Left renal pelvis (tissue), 4 donors: ENCODE measurements at places on chromosomes 5 and 9.

DNA sequence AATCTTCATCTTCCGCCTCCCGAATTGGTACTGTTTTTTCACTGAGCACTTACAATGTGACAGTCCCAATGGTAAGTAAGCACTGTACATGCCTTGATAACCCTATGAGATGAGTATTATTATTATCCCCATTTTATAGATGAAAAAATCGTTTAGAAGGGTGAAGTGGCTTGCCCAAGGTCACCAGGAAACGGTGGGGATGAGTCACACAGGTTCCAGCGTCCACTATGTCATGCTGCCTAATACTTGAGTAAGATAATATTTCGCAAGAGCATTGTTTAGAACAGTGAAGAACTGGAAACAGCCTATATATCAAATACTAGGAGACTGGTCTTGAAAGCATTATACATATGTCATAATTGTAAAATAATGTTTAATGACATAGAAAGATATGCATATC is 12.9 kb downstream of the HAND1 start:
- no peak for DNase-seq

DNA sequence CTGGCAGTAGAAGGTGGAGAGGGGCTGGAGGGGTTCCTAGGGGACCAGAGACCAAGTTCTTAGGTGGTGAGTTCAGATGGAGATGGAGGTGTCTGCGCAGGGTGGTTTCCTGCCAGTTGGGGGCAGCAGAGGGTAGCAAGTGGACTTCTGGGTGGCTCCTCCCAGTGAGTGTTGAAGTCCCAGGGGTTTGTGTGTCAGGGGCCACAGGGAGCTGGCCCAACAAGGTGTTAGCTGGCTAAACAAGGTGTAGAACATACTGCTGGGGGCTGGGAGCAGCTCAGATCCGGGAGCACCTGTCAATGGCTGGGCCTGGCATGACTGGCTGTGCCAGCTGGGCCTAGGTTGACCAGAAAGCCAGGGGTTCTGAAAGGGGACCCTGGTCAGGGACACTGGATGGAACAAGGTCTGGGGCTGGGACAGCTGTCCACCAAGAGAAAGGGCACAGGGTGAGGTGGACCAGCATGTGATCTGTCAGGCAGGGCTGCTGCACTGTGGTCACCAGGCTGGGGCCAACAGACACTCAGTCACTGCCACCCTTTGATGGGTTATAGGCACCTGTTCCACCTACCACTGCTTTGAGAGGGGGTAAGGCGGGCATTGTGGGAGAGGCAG is 35.6 kb downstream of the DAB2IP start:
- no peak for DNase-seq

DNA sequence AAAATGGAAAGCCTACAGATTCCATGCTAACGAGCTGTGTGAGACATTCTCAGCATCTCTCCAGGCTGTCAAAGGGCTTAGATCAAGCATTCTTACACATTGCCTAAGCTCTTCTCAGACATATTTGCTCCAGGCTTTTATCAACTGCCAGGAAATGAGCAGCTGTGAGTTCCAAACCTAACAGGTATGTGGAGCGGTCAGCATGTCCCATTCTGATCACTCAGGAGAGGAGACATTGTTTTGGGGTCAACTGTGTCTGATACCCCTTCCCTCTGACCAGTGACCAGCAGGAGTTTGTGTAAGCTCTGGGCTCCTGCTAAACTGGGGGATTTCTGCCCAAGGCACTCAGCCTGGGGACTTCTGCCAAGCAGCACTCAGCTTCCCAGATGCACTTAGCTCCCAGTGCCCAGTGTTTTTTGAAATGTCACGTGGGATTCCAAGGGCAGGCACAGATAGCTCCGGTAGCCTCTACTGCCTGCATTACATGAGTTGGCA is 229.1 kb downstream of the SEC61B start:
- no peak for DNase-seq

DNA sequence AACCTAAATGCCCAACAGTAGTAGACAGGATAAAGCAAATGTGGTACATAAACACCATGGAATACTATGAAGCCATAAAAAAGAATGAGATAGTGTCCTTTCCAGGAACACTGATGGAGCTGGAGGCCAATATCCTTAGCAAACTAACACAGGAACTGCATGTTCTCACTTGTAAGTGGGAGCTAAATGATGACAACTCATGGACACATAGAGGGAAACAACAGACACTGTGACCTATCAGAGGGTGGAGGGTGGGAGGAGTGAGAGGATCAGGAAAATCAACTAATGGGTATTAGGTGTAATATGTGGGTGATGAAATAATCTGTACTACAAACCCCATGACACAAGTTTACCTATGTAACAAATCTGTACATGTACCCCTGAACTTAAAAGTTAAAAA is 505.7 kb downstream of the RAB3C start:
- DNase-seq: no peak

DNA sequence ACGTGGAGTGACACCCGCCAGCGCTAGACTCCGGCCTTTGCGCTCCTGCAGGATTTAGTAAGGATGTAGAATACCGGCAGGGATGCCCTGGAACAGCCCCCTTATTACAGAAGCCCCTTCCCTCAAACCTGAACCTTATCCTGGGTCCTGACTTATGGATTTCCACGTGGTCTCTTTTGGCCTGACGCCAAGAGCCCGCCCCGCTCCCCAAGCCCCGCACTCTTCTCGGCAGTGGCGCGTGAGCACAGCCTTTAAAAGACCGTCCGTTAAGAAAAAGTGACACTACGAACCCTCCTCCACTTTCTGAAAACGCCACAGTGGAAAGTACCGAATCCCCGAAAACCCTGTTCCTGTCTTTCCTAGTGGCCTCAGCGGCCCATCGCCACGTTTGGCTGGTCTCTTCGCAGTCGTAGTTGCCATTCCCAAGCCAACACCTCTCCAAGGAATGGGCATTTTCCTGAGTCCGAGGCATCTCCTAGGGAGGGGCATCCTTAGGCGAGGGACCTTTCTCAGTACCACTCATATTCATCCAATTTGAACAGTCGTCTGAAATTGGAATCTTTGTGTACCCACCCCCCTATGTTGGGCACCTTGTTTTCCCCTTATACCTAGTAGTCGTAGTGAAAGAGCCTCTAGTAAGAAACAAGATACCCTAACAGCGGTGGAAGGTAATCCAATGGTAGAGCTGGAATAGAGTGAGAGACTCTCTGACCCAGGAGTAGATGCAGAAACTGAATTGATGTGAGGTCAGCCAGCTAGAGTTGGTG is 732 bp upstream of the MCIDAS start:
- no peak for DNase-seq

DNA sequence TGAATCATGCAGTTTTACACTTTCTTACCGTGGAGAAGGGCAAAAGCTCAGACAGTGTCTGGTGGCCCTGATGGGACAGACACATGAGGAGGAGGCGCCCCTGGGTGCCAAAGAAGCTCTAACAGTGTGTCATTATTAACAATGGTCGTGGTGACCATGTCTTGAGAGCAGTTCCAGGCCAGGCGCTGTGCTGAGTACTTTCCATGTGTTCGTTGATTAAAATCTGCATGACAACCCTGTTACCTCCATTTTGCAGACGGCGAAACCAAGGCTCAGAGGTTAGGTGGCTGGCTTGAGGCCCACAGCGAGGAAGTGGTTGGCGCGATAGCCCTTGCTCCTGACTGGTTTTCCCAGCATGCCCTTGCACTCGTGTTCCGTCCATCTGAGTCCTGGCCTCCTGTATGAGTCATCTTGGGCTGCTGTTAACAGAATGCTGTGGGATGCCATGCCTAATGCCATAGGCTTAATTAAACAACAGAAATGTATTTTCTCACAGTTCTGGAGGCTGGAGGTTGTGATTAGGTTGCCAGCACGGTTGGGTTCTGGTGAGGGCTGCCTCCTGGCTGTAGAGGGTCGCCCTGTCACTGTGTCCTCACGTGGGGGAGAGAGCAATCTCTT is 92.0 kb downstream of the AMBP start:
- no peak for DNase-seq

DNA sequence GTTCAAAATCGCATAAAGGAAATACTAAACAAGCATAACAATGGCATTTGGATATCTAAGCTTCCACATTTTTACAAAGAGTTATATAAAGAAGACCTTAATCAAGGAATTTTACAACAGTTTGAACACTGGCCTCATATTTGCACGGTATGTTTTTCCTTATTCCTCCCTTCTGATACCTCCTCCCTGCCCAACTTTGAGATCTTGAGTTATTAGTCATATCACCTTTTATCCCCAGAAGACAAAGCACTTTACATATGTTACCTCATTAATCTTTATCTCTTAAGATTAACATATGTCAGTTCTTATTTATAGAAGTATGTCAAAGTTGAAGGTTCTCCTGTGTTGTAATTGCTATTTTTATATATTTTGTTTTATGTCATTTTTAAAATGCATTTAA is 29.8 kb downstream of the TDRD7 start:
- DNase-seq: no peak

- DNase-seq: no peak
Measured at GRCh38 chr5:142517840-142518239, 168.1 kb downstream of the FGF1 start.

- DNase-seq: no peak
Measured at GRCh38 chr9:8095672-8096086, 296.1 kb upstream of the DMAC1 start.

GRCh38 chr9:3824581-3824980 is 298.8 kb upstream of the RFX3 start:
- DNase-seq: no peak

DNA sequence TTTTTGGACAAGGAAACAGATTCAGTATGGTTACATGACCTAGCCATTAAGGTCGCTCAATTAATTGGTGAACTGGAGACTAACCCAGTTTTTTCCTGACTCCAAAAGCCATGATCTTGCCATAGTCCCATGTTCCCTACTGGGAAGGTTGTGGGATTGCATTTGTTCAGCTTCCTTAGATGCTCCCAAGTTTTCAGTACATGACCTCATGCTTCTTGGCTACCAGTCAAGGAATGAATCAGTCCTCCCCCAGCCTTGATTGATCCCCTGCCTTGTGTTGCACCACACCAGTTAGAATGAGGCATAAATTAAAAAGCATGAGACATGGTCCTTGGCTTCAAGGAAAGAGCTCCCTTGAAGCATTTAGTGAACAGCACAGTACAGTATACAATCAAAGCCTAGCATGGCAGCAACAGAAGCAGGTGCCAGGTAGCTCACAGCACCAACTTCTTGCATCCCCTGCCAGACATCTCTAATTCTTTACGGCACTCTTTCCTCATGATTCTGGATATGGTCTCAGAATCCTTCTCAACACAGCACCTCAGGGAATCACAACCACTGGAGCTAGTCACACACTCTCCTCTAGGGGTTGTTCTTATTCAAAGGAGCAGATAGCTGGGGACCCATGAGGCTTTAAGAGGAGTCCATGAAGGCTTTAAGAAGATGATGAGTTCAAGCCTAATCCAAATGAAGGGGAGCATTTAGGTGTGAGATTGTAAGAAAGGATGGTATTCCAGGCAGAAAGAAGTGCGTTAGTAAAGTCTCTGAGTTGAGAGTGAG is 295.5 kb upstream of the CLINT1 start:
- DNase-seq: no peak

DNA sequence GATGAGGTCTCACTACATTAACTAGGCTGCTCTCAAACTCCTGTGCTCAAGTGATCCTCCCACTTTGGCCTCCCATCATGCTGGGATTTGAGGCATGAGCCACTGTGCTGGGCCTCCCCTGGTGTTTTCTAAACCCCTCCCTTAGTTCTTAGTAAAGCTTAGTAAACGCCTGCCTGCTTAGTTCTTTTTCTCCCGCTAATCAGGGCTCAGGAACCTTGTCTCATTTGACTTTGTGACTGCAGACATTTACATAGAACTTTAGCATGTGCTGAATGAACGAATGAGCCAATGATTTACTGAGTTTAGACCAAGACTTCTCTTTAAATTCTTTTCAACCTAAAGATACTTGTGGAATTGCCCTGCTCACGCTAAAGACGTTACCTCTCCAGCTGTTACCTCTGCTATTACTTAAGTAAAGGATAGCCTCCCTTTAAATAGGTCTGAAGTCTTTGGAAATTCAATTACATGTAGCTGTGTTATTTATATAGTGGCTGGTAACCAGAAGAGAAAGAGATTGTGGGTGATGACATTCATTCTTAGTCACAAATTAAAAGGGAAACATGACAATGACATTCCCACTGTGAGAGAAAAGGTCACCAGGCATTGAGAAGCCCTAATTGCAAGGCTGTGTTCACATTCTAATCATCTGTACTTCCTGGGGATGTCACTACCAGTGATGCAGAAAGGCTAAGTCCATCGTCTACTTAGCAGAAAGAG is 18.6 kb upstream of the SUSD1 start:
- DNase-seq: no peak

DNA sequence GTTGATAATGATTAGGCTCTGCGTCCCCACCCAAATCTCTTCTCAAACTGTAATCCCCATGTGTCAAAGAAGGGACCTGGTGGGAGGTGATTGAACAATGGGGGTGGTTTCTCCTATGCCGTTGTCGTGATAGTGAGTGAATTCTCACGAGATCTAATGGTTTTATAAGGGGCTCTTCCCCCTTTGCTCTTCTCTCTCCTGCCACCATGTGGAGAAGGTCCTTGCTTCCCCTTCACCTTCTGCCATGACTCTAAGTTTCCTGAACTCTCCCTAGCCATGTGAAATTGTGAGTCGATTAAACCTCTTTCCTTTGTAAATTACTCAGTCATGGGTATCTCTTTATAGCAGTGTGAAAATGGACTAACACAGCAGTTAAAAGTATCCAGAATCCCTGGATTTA is 715.2 kb upstream of the DMAC1 start:
- no peak for DNase-seq

- no peak for DNase-seq
Measured at GRCh38 chr9:114611516-114612271, 603 bp downstream of the TMEM268 start.

- no peak for DNase-seq
Measured at GRCh38 chr5:133331941-133332340, 280.1 kb downstream of the HSPA4 start.

- no peak for DNase-seq
Measured at GRCh38 chr9:120099065-120099464, 480.9 kb downstream of the CDK5RAP2 start.

- no peak for DNase-seq
Measured at GRCh38 chr5:93078082-93079038, 502.7 kb downstream of the NR2F1-AS1 start.

DNA sequence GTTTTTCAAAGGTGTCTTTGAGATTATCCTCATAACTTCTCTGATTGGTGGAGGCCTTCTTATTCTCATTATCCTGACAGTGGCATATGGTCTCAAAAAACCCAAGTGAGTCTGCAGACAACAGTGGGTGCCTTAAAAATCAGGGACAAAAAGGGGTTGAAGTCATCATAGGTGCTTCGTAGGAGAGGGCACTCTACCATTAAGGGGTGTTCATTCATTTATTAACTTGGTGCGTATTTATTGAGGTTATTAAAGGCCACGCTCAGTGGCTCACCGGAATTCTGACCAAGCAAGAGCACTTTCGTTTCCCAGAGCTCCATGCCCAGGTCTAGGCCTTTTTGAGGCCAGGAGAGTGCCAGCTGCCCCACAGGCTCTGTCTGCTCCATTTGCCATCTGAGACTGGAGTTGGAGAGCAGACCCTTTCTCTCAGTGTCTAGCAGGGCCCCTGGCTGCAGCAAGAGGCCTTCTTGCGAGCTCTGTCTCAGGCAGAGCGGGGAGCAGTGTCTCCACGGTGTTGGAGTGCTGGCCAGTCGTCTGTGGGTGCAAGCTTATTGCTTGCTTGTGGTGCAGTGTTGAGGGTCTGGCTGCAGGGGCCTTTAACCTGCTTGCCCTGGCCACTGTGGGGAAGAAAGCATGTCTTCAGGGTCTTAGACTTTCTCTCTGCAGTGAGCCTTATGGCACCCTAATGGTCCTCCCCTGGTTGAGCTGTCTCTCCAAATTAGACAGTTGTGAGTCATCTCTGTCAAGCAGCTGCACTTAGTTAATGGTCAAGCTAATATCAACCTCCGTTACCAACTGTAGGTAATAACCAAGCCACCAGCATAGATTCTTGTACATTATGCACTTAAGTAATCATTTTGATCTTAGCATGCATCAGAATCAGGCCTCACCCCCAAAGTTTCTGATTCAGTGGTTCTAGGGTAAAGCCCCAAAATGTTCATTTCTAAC is 62.6 kb downstream of the IL31RA start:
- no peak for DNase-seq
